ENCODE measurements at places on chromosomes 1 and 21.

GRCh38 chr1:16248007-16248436, 11.0 kb upstream of the CPLANE2 start:
- no peak for DNase-seq

DNA sequence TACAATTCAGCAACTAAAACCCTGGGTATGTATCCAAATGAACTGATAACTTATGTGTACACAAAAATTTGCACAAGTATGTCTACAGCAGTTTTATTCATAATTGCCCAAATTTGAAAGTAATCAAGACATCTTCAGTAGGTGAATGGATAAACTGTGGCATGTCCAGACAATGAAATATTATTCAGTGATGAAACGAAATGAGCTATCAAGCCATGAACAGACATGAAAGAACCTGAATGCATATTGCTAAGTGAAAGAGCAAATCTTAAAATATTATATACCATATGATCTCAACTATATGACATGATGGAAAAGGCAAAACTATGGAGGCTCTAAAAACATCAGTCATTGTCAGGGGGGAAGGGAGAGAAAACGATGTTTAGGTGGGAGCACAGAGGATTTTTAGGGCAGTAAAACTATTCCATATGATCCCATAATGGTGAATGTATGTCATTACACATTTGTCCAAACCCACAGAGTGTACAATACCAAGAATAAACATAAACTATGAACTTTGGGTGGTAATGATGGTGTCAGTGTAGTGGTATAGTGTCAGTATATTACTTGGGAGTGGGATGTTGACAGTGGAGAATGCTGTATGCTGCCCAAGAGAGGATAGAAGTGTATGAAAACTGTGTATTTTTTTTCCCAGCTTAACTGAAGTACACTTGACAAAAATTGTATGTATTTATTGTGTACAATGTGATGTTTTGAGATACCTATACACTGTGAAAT, 92.8 kb upstream of the PPP2R5A start:
- no peak for DNase-seq

- DNase-seq = no peak
Measured at GRCh38 chr21:26845759-26846035, 488 bp upstream of the ADAMTS1 start.

GRCh38 chr21:32545948-32546441, 39.3 kb downstream of the TCP10L start:
- no peak for DNase-seq

GRCh38 chr1:234976861-234977680, 151.6 kb downstream of the TOMM20 start:
- DNase-seq = no peak

DNA sequence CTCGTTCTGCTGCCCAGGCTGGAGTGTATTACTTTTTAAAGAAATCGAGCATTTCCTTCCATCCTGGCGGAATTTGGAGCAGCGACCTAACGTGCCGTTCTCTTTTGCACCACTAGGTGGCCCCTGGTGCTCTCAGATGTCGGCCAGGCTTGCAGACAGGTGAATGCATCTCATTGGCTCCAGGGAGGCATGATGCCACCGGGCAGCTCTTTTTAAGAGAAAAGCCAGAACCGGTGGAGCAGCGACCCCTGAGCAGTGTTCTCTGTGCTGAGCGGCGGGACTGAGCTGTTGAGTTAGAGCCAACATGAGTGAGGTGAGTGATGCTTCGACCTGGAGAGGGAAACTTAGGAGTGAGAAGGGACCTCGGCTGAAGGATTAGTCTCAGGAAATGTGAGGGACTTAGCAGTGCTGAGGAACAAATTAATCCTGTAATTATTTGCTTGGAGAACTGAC, at the start of gene PCP4:
Gene PCP4, plus strand, starts transcription at position 241 of the 453 bp plus-strand sequence. Its CDS starts 64 bp downstream, at position 305.
- DNase-seq = peak; percentile 53

Data from tibial nerve (tissue), 4 donors.